ENCODE measurements at places on chromosomes 2 and 18.

DNA sequence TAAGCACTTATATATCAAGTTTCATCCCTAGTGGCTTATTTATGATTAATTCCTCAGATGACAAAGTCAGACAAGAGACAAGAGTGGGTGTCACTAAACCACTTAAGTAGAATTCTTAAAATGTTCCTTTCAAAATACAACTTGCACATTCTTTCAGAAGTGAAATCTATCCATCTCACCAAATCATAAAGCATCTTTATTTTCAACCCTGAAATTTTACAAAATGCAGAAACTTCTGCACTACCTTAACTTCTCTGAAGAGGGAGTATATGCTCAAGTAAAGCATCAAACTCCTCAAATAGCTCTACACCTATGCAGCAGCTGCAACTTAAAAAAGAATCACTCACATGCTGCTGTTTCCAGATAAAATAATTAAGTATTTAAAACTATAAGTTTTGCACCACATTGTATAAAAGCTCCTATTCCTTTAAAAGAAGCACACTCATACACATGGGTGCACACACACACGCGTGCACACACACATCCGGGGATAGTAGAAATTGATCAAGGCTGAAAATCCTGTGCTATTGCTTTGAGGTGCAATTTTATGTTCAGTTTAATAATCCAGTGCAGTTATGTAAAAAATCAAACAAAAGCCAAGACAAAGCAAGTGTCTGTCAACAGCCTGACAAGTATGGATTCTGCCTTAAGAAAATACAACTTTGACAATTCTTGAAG, 244.5 kb downstream of the TCF4 start:
- DNase-seq: no peak

GRCh38 chr2:173137610-173138009, 62.0 kb downstream of the MAP3K20 start:
- DNase-seq: no peak

GRCh38 chr2:43879261-43879660, 40.5 kb downstream of the ABCG8 start:
- no peak for DNase-seq

- no peak for DNase-seq
Measured at GRCh38 chr2:43484323-43484930, 111.4 kb downstream of the THADA start.

DNA sequence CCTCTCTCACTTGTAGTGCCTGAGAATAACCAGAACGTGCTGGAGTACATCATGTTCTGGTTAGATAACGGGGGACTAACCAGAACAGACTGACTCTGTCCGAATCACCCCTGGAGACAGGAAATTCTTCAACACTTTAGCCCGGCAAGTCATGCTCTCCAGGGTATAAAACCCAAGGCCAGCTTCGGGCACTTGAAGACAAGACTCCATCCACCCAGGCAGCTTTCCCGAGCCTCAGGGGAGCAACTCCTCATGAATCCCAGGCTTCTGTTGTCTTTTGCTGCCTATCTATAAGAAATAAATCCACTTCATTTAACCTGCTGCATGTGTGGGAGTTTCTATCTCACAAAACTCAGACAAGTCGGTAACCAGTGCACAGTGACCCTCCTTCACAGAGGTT, 99.6 kb downstream of the KCNF1 start:
- DNase-seq: no peak

DNA sequence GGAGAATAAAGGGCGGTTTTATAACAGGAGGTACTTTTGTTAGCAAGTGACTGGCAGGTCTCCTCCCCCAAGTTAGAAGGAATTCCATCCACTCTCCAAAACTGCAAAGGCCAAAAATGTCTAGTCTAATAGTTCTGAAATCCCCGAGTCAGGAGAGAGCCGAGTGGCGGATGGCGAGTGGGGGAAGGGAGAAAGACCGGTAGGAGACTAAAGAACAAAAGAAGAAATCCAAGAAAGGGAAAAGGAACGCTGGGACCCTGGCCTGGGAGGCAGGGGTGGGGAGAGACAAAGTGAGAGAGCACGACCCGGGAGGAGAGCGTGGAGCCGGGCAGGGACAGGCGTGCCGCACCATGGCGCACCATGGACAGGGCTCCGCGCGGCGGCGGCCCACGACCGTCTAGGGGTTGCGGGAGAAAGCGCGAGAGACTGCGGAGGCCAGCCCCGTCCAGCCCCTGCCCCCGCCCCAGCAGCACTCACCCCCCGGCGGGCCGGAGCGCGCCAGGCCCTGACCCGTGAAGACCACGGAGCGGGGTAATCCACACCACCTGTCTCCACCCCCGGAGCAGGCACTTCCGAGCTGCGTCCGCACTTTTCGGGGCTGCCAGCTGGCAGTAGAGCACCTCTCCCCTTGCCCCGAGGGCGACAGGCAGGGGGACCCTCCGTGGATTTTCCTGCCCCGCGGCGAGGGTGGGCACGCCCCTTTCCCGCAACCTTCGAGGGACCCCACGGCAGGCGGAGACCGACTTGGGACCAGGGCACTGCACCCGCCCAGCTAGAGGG, 1.6 kb downstream of the CDH2 start:
- DNase-seq: no peak

DNA sequence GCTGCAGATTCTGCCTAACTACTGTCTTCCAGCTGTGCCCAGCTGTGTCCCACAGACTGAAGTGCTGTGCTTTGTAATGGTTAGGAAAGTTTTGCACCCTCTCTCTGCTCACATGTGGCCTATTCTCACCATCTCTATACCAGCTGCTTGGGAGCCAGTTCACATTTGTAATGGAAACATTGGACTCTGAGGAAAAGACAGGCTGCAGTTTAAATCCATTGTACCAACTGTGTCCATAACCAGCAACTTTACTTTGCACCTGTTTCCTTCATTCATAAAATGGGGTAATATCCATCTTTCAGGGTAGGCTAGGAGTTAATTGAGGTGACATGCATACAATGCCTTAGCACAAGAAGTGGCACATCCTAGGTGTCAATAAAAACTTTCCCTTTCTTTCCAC, 344.0 kb downstream of the TNS1 start:
- DNase-seq: no peak

DNA sequence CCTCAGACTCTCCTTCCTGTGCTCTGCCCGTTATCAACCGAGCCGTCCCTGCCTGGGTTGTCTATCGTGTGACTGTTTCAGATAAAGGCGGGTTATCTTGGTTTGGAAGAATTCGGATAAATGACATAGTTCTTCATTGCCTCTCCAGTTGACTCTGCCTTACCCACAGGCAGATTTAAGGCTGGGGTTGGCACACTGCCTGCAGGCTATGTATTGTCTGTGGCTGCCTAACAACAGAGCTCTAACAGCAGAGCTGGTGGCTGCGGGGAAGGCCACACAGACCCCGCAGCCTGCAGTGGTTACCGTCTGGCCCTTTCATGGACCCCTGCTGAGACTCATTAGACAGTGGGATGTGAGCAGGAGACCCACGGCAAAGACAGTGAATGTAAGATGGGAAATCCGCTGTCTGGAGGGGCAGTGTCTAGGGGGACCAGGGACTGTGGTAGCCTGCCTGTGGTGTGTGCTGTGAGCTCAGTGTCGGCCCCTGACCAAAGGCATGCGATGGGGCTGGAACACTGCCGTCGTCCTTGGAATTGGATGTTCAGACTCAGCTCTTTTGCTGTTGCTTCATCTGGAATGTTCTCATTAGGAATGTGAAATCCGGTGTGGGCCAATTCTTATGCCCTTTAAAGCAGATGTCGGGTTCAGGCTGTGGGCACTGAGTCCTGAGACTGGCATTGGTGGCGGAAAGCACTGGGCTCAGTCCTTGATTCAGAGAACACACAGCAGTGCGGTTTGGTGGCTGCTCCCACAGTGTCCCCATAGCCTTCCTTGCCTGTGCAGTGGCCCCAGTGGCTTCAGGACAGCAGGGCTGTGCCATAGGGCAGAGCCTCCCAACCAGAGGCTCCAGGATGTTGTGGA, 44.5 kb downstream of the SH3RF3 start:
- no peak for DNase-seq

DNA sequence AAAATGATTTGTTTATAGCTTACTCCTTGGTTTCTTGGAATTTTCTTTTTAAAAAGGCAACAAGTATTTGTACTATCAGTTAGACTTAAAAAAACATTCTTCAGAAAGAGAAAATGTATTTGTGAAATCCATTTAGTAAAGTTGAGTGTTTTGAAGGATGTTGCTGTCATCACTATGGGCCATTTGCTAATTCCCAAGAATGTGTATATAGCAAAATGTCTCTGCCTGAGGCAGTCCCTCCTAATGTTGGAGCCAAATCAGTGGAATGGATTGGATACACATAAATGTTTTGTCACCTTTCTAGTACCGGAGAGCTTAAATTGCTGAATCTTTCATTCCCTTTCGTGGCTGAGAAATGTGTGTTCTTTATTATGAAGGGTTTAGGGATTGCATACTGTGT, 890.2 kb upstream of the ZEB2 start:
- no peak for DNase-seq

DNA sequence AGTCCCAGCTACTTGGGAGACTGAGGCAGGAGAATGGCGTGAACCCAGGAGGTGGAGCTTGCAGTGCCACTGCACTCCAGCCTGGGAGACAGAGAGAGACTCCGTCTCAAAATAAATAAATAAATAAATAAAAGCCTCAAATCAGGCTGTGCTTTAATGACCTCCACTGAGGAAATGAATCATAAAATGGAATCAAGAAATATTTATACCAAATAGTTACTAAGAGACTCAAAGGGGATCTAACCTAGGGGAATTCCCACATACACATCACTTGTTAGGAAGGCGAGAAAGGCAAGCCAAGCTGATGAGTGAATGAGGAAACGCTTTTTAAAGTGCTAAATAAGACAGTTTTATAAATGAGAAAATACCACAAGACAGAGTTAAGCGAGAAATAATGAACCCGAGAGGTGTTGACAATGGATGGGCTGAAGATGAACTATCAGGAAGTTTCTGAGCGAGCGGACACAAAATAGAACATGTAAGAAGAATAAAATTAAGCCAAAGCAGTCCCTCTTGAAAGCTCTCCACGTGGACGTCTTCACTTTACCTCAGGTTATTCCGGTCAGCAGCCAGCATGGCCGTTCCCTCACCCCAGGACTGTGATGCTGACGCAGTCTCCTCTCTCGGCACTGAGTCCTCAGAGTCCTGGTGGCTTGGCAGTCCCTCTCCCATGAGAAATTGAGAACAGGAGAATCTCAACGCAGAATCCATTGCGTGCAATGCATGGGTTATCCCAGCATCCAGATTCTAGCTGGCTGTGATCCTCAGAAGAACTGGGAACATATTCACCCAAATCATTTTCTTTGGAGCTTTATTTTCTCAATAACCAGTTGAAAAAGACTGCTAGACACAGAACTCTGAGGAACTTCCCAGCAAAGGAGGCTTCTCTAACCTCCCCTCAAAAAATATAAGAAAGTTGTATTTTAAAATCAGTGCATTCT, 22.3 kb downstream of the PXDN start:
- no peak for DNase-seq

DNA sequence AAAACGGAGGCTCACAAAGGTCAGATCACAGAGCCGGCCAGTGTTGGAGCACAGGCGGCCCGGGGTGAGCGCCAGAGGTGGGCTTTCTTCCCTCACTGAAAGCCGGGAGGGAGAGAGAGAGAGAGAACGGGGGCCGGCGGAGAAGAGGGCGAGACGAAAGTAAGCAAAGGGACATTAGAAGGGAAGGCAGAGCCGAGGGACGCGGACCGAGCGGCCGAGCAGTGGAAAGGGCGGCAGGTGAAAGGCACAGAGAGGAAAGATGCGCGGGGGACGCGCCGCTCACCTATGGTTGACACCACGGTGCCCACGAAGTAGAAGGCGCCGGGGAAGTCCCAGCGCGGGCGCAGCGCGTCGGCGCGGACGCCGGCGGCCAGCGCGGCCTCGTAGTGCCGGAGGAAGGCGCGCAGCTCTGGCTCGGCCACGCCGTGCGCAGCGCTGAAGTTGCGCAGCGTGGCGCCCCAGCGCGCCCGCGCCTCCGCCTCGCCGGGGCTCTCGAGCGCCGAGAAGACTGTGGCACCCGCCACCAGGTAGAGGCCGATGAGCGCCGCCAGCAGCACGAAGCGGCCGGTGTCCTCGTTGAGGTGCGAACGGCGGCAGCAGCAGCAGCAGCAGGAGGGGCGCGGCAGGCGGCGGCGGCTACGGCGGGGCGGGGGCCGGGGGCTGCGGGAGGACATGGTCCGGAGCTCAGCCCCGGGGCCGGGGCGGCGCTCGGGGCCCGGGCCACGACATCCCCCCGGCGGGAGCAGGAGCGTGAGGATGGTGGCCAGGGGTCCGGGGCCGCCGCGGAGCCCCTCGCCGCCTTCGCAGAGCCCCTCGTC, 166.9 kb downstream of the MSH2 start:
- DNase-seq: no peak

DNA sequence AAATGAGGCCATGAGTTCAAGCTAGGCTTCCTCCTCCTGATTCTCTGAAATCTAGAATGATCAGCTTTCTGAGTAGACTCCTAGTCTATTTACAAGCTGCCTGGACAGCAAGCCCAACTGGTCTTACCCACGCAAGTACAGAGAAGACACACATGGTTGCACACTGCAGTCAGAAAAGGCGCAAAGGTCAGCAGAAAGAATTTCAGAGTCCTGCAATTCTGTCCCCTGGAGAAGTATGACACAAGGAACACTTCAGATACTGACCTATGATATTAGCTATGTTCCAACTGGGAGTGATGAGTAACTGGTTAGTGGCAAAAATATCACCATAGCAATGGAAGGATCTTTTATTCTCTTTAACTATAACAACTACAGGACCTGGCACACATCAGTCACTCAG, 336.1 kb upstream of the PKDCC start:
- no peak for DNase-seq

- DNase-seq: no peak
Measured at GRCh38 chr2:30098266-30099005, 48.4 kb upstream of the YPEL5 start.

- no peak for DNase-seq
Measured at GRCh38 chr2:172467382-172467781, 40.0 kb downstream of the ITGA6 start.

- DNase-seq: no peak
Measured at GRCh38 chr2:99881901-99882591, 260.3 kb downstream of the AFF3 start.

GRCh38 chr2:113032737-113033136, 19.9 kb downstream of the IL36B start:
- no peak for DNase-seq

DNA sequence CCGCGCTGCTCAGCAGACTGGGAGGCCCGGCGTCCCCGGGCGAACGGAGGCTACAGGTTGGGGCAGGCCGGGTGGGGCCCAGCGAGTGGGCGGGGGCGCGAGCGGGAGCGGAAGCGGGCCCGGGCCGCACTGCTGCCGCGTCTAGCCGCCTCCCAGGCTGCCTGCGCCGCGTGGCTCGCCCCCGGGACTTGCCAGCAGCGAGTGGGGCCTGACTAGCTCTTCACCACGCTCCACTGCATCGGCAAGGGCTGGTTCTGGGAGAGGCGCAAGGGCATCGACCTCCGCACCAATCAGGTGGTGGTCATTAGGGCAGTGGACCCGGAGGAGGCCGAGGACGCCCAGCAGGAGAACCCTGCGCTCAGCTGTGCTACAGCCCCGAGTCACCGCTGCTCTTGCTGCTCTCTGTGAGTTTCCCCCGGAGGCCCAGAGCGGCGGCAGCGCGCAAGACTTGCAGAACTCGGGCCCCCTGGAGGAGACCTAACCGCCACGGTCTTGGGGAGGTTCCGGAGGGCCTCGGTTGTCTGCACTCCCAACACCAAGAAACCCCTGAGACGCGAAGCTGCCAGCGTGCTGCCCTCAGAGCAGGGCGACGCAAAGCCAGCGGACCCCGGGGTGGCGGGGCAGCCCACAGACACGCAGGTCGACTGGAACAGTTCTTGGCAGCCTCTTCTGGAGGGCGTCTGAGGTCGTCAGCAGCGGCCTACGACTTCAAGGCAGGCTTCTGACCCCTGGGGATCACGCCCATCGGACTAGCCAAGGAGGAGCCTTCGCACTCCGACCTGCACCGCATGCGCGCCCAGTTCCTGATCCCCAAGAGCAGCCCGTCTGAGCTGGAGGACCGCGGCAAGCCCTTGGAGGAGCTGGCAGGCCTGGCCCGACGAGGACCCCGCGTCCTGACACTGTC, 27.2 kb upstream of the PTPN2 start:
- peak; percentile 50 for DNase-seq
